ENCODE measurements at places on chromosomes 11 and 22. TPM values are rescaled to one million over a fixed set of nuclear protein-coding genes. Genes with fewer than 3 reads are reported as not detected.

DNA sequence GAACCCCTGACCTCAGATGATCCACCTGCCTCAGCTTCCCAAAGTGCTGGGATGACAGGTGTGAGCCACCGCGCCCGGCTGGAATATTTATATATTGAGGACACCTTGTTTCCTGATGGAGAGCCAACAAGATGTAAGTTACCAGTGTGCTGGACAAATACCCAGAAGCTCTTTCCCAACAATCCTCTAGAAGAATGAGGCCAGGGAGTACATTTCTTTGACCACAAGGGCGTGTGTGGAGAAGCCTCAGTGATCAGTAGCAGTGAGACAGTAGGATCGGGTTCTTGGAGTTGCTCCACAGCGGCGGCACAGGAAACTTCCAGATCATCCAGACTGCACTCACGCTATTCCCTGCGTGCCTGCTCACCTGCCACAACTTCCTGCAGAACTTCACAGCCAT, 10.3 kb upstream of the POLA2 start:
- DNase-seq = no peak

DNA sequence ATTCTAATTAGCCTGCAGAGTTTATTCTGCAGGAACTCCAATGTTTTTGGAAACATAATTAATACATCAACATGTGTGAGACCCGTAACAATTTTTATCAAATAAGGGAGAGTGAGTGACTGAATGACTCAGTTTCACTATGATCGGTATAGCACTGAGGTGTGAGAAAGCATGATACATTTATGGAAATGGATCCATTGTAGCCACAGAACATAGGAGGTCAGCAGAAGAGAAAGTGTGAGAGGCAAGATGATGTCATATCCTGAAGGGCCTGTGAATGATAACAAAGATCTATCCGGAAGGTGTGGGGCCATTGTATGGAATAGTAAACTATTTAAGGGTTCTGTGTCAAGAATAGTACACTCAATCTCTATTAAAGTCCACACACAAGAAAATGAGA, 1406.1 kb upstream of the TENM4 start:
- no peak for DNase-seq

DNA sequence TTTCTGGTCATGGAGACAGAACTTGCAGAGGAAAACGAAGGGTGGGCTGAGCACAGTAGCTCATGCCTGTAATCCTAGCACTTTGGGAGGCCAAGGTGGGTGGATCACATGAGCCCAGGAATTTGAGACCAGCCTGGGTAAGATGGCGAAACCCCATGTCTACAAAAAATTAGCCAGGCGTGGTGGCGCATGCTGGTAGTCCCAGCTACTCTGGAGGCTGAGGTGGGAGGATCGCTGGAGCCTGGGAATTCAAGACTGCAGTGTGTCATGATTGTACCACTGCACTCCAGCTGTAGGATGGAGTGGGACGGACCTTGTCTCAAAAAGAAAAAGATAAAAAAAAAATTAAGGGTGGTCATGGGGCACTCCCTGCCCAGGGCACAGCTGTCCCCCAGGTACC, 5.9 kb downstream of the SERPINH1 start:
- DNase-seq = no peak

- no peak for DNase-seq
Observed at GRCh38 chr11:64675450-64676260, 47.3 kb downstream of the NRXN2 start.

GRCh38 chr11:27281276-27281675, 81.7 kb downstream of the CCDC34 start:
- DNase-seq = no peak

The CXCR5 gene
- not detected for total RNA-seq

The TMEM121B gene
- 0.32 TPM for total RNA-seq

The GAL3ST1 gene
- 2.1 TPM for total RNA-seq

DNA sequence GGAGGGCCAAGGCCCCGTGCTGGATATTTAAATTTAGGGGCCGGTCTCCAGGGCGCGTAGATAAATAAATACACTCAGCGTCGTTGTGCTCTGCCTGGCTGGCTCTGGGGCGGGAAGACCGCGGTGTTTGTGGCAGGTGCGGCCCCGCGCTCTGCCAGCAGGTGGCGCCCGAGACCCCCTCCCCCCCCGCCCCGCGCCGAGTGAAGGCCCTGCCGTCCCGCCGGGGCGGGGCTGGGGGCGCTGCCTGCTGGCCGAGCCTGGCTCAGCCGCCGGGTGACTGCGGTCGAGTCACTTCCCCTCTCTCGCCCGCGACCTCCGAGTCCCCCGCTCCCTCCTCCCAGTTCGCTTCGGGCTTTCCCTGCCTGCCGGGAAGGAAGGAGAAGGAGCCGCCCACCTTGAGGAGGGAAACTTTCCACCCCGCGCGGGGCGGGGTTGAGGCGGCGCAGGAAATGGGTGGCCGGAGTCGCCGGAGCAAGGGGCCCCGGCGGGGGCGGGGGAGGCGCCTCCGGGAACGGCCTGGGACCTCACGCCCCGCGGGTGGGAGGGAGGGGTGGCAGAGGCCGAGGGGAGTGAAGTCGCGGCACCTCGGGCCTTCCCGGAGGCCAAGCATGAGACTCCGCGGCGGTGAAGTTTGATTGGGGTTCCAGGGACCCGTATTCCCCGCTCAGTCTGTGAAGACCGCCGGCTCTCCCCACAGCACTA, 1.6 kb upstream of the EHBP1L1 start:
- peak; percentile 97 for DNase-seq

DNA sequence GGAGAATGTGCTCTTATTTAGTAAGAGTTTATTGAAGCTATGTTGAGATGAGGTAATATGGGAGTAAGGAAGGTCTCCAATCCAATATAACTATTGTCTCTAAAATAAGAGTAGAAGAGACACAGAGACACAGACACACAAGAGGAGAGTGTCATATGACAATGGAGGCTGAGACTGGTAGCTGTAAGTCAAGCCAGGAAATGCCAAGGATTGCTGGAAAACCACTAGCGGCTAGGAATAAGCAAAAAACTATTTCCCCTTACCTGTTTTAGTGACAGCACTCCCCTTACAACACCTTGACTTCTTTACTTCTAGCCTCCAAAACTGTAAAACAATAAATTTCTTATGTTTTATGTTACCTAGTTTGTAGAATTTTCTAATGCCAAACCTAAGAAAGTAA, 1652.8 kb downstream of the LRRC4C start:
- DNase-seq = no peak

- peak; percentile 8 for DNase-seq
Observed at GRCh38 chr11:94024547-94024946, 3.4 kb downstream of the HEPHL1 start.

DNA sequence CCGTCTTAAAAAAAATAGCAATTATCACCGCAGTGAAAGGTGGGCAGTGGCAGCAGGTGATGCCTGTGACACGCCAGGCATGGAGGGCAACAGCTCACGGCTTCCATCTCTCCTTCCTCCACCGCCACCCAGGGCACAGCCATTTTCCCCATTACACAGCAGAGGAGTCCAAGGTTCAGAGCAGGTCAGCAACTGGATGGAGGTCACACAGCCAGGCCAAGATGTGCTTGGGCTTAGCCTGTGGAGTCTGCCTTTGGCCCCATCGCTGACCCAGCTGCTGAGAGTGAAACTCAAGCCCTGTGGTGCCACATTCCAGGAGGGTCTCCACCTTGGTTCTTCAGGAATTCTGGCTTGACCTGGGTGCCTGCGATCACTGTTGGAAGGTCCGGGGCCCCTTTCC, 411.1 kb downstream of the SHANK2 start:
- no peak for DNase-seq

- no peak for DNase-seq
Observed at GRCh38 chr11:115548878-115549528, 44.8 kb upstream of the CADM1 start.

- no peak for DNase-seq
Observed at GRCh38 chr11:43523632-43524031, 156.9 kb upstream of the HSD17B12 start.

GRCh38 chr11:87491381-87491780, 453.6 kb downstream of the TMEM135 start:
- no peak for DNase-seq

GRCh38 chr11:43268786-43269185, 43.0 kb upstream of the API5 start:
- no peak for DNase-seq
